ENCODE measurements at places on chromosomes 5 and 9.

GRCh38 chr9:123365881-123366528, 10.0 kb downstream of the CRB2 start:
- no peak overlapping the region for H3K4me3 ChIP-seq
- DNase-seq: no peak

- H3K27ac ChIP-seq: no peak overlapping the region
- H3K4me1 ChIP-seq: no peaks in the 10 kb centered on the region
- DNase-seq: no peak
- H3K4me3 ChIP-seq: no peak overlapping the region
- H3K27me3 ChIP-seq: peaks cover 29% of the 10 kb centered on the region
- H3K36me3 ChIP-seq: no peaks in the 10 kb centered on the region
Observed at GRCh38 chr9:115141612-115142011, 23.7 kb upstream of the TNC start.

DNA sequence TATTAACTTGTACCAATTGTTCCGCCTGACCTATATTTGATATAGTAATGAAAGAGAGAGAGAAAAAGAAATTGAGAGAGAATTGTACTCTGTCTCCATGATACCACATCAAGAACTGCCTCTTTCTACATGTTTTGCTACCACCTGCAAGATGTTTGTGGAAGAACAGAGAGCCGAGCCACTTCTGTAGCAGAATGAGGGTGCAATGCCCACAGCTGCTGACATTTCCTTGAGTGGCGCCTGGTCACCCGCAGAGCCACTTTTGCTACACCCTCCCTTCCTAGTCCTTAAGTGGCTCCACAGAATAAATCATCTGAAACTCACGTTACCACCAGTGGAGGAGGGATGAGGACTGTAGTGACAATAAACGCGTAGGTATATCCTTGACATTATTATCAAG, 17.1 kb upstream of the FAM81B start:
- no peak overlapping the region for H3K27ac ChIP-seq
- H3K4me3 ChIP-seq: no peak overlapping the region
- no peaks in the 10 kb centered on the region for H3K4me1 ChIP-seq
- no peaks in the 10 kb centered on the region for H3K36me3 ChIP-seq

- no peaks in the 10 kb centered on the region for H3K27me3 ChIP-seq
- no peak for DNase-seq
- no peak overlapping the region for H3K4me3 ChIP-seq
- no peak overlapping the region for H3K27ac ChIP-seq
- no peaks in the 10 kb centered on the region for H3K4me1 ChIP-seq
Observed at GRCh38 chr9:115689331-115689730, 464.3 kb upstream of the PAPPA start.
